ENCODE measurements at places on chromosomes 6 and 20.

DNA sequence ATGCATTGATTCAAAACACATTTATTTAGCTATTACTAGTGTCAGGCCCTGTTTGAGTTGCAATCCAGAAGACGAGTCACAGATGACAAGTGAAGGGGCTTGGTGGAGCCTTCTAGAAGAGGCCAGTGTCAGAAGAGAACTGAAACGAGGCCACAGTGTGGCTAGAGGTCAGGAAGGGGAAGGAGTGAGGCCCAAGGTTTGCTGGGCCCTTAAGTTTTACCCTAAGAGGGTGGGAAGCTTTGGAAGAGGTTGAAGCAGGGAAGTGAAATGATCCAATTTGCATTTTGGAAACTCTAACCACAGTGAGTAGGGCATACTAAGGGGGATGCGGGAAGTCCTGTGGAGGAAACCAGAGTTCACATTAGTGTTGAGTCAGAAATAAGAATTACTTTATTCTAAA lies 25.0 kb downstream of the TTK start:
- DNase-seq: no peak

- no peak for DNase-seq
Measured at GRCh38 chr20:53929974-53930650, 140.3 kb downstream of the BCAS1 start.

- DNase-seq: no peak
Measured at GRCh38 chr6:33723371-33724085, 12.0 kb upstream of the UQCC2 start.

- no peak for DNase-seq
Measured at GRCh38 chr6:1577896-1578745, 31.6 kb upstream of the FOXC1 start.

- no peak for DNase-seq
Measured at GRCh38 chr6:41028561-41029412, 10.2 kb downstream of the UNC5CL start.

GRCh38 chr20:44580581-44581268 lies 1.7 kb upstream of the PKIG start:
- DNase-seq: no peak

DNA sequence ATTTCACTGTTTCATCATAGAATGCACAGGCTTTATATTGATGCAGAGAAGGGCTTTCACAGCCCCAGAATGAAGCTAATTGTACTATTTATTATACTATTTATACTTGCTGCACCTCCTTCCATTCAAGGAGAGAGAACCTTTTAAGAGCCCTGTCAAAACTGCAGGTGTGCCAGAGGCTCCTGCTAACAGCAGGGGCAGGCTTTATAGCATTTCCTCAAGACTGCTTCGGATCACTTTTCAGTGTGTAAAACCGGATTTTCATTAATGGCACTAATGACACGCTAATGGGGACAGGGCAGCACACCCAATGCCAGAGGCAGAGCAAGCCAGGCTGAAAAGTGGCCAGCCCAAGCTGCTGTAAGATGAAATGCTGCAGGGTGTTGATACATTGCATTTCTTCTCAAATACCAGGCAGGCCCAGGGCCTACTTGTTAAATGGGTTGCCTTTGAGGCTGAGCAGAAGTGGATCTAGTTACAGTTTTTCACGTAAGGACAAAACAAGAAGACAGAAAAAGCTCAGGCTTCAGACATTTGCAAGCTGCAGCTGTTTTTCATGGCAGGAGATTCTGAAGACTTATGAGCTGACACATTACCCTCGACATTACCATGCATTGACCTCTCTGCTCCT lies 487.7 kb upstream of the BTBD3 start:
- DNase-seq: no peak
